Stimulated activated CD4-positive, alpha-beta T cell treated with anti-CD3 and anti-CD28 coated beads, Interleukin-15, amount 100 ng/mL, for 24 hours (primary cell): ENCODE measurements at places on chromosomes 7 and 10.

DNA sequence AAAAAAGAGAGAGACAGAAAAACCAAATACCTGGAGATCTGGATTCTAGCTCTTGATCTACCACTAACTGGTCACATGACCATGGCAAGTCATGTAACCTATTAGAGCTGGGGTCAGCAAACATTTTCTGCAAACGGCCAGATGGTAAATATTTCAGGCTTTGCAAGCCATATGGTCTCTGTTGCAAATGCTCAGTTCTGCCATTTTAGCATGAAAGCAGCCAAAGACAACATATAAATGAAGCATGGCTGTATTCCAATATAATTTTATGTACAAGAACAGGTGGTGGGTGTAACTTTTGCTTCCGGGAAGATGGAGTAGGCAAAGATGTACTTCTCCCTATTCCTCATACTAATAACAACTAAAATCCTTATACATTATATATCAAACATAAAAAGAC is 6.7 kb downstream of the FRA10AC1 start:
- no peak for DNase-seq

- peak; percentile 32 for DNase-seq
Observed at GRCh38 chr10:51700228-51700817, 928 bp upstream of the CSTF2T start.

DNA sequence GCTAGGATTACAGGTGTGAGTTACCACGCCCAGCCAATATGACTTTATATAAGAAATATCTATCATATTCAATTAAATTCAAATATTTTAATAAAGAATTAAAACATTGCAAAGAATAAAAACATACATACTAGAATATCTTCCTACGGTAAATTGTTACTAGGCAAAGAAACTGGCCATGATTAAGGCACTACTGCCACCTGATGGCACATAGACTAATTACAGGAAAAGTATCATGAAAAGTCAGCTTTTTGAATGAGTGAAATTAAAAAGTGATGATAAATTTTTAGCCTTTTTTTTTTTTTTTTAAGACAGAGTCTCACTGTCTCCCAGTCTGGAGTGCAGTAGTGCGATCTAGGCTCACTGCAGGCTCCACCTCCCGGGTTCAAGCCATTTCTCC is 30.9 kb downstream of the MRPS33 start:
- no peak for DNase-seq

DNA sequence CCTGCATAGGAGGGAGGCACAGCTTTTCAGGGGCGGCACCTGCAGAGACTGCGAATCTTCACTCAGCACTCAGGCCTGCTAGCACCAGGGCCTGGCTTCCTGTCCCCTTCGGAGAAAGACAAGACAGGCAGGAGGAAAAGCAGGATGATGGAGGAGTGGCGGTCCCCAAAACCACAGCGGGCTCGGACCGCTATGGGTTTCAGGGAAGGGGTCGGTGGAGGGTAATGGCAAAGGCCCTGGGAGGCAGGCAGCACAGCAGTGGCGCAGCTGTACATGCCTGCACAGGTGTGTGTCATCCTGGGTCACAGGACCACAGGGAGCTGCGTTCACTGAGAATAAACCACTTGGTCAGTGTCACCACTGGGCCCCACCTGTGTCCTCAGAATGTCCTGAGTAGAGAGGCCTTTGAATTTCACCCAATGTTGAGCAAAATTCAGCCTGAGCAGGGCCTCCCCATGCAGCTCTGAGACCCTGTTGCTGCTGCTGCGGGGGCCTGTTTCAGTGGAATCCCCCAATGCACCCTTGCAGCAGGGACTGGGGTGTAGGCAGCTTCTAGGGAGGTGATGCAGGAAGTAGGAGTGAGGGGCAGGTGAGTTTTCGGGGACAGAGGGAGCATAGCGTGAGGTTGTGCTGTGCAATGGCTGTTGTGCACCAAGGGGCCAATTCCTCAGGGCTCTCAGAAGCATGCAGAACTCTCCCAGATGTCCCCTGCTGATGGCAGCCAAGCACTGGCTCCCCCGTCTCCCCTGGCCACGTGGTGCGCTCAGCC is 90.6 kb upstream of the PPP2R2D start:
- no peak for DNase-seq

DNA sequence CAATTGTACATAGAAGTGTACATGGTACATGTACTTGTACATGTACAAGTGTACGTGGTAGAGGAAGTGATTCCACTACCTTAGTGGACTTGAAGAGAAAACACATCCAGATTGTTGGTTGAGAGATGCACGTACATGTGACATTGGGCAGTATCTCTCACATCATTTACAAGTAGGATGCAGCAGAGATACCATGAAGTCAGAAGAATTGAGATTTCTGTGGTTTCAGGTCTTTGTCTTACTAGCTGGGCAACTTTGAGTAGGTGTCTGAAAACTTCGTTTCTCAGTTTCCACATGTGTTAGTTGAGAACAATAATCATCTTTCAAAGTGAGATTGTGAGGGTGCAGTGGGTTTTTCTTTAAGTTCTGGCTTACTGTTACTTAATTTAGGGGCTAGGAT is 21.5 kb downstream of the CLDN12 start:
- DNase-seq, result no peak

GRCh38 chr7:50463035-50463434 is 12.9 kb upstream of the FIGNL1 start:
- DNase-seq, result no peak

GRCh38 chr7:135708041-135708440 is 19.9 kb downstream of the SLC13A4 start:
- no peak for DNase-seq

- DNase-seq, result no peak
Observed at GRCh38 chr7:123757095-123757494, 8.3 kb upstream of the WASL start.

DNA sequence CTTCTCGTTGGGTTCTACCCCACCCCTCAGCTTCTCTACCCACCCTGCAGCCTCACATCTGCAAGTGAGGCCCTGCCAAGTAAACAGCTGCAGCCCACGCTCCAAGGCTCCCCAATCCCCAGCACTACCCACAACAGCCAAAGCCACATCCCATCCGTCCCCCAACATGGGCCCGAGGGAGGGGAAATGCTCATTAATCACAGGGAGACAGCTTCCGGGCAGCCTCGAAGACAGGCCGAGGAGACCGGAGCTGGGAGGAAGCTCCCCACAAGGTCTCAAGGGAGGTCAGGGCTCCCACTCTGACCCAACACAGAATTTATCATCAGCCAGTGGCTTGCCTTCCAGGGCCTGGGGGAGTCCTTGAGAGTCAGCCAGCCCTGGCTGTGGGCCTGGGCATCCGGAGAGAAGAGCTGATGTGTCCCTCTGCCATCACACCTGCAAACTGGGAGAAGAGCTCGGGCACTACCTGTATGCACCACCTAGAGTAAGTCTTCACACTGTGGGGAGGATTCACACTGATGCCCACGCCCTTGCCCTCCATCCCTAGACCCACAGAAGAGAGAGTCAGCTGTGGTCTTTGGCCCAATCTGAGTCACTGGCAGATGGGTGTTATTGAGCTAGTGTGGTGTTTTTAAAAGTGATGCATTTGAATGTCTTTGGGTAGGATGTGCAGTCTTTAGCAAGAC is 115.5 kb upstream of the ZMIZ1 start:
- DNase-seq, result no peak
